ENCODE measurements at places on chromosomes 5 and 9.

- no peak for DNase-seq
Observed at GRCh38 chr5:122362361-122362760, 50.3 kb downstream of the SNCAIP start.

DNA sequence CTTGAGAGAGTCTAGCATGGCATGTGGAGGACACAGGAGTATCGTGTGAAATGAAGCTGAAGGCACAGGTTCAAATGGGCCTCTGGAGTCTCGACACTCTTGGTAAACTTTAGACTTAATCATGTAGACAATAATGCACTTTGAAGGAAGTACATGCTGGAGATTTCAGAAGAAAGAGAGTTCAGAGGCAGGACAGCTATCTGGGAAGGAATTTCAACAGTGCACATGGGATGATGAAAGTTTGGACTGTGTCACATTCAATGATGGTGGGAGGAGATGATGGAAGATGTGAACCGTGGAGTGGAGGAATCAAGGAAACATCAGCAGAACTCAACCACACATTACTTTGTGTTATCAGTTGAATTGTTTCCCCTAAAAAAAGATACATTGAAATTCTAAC lies 88.6 kb upstream of the PAPPA start:
- no peak for DNase-seq

- DNase-seq = no peak
Observed at GRCh38 chr9:68653141-68653595, 51.9 kb upstream of the PIP5K1B start.

GRCh38 chr5:137665678-137666460 lies 70.0 kb downstream of the KLHL3 start:
- no peak for DNase-seq

GRCh38 chr5:57716661-57717060 lies 234.1 kb upstream of the ACTBL2 start:
- no peak for DNase-seq

DNA sequence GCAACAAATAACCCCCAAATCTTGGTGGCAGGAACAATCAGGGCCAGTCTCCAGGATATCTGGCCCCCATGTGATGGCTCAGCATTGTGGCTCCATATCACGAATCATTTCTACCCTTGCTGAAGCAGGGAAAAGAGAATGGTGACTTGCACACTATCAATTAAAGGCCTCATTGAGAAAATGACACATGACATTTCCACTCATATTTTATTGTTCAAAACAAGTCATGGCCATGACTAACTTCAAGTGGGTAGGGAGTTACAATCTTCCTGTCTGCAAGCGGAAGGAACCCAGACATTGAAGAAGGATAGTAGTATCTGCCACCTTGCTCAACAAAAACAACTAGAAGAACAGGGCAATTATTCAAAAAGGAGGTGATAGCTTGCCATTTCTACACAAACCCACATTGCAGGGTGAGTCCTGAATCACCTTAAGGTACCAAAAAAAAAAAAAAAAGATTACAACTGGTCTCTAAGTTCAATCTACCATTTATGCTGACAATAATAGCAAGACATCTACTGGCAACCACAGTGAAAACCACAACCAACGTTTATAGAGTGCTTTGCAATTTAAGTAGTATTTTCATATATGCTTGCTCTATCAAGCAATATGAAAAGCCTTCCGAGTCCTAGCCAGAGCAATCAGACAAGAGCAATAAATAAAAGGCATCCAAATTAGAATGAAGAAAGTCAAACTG lies 186.7 kb upstream of the DAPK1 start:
- no peak for DNase-seq

GRCh38 chr5:14250748-14251701 lies 107.9 kb downstream of the TRIO start:
- no peak for DNase-seq

DNA sequence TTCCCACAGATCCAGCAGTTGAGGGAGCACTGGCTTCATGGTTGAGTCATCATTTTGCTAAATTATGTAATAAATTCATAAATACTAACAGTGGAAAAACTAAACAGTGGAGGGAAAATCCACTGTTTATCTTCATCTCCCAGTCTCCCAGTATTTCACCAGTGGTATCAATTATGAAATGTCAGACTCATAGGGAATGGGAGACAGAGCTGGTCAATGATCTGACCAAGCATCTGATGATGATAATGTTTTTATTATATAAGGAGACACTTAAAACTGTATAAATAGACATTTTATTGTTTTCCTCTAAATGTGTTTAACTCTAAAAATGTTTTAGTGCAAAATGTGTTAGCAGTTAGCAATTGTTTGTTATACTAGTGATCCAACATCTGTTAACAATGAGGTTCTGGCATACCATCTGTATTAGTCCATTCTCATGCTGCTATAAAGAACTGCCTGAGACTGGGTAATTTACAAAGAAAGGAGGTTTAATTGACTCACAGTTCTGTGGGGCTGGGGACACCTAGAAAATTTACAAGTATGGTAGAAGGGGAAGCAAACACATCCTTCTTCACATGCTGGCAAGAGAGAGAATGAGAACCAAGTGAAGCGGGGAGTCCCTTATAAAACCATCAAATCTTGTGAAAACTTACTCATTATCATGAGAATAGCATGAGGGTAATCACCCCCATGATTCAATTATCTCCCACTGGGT lies 11.8 kb upstream of the REEP5 start:
- no peak for DNase-seq

- no peak for DNase-seq
Observed at GRCh38 chr5:56327809-56328208, 94.7 kb upstream of the ANKRD55 start.

GRCh38 chr5:132830436-132831094 lies at the start of gene SHROOM1:
SHROOM1 (minus strand) TSS chr5:132830647; CDS start chr5:132826140, 4,507 bp downstream.
- no peak for DNase-seq

GRCh38 chr5:119363936-119364335 lies 8.1 kb downstream of the TNFAIP8 start:
- no peak for DNase-seq

DNA sequence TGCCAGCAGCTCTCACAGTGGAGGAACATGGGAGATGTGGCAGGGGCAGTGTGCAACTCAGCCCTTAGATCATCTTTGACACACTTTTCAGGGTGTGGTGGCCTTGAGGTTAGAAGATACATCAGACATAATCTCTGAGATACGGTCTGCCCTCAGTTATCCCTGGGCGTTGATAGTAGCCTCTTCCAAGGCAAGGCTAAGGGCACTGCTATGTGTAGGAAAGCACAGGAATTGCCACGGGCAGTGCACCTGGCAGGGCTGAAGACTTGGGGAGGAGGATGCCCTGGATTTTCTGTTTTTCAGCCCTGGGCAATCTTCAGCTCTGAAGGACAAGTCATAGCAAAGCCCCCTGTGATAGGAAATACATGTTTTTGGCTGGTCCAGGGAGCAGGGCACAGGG lies 206.7 kb downstream of the GOLPH3 start:
- DNase-seq = no peak

DNA sequence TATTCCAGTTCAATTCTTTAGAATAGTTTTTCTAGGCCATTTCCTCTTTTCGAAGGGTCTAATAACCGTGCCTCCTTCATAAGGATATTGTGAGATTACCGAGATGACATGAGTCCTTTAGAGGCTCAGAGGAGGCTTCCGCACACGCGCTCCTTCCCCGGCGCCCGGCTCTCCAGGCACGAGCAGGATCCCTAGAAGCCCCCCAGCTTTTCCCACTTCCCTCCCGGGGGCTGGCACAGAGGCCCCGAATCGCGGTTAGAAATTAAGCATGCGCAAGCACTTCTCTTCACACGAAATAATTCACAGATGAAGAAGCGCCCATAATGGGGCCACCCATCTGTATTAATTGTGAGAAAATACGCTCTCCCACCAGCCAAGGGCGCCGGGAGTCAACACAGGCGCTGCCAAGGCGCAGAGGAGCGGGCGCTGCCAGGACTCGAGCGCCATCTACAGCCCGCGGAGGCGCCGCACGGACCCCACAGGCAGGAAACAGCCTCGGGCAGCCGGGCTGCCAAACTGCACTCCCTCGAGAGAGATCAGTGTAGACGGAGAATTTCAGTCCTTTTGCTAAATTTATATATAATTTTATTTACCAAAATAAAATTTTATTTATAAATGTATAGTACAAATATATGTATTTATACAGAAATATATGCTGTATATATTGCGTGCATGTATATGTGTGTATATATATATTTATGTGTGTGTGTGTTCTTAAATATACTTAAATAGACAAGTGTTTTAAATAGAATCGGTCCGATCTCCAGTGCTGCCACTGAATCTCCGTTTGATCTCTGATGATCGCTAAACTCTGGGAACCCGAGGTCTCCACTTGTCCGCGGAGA lies 258.1 kb upstream of the NFIL3 start:
- no peak for DNase-seq

DNA sequence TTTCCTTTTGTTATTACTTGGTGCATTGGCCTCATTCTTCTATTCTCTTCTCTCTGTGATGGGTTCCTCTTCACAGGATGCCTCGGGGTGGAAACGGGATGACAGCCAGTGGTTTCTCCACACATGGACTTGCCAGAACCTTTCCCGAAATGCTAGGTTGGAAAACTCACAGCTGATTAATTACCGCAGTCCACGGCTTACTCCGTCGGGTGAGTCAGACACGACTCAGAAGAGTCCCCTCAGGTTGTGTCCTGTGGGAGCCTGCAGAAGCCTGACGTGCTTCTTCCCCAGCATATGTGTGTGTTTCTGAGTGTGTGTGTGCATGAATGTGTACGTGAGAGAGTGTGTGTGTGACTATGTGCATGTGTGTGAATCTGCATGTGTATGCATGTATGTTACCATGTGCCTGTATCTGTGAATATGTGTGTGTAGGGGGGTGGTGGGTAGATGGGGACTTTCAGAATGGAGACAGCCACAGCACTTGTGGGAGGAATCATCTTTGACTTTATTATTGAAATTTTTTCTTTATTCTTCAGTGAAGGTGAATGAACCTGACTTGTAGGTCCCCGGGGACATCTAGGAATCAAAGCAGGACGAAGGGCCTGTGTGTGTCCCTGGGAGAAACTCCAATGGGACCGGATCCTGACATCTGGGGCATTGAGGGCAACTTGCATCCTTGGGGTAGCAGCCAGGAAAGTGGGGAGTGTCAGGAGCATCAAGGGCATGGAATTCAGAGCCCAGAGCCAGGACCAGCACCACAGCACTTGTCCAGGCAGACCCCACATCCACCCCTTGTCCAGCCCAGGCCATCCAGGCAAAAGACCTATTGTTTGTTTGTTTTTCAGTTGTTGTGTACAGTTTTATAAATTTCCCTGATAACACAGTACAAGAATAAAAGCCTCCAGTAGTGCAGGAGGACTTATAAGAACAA lies 21.9 kb upstream of the MED10 start:
- no peak for DNase-seq

DNA sequence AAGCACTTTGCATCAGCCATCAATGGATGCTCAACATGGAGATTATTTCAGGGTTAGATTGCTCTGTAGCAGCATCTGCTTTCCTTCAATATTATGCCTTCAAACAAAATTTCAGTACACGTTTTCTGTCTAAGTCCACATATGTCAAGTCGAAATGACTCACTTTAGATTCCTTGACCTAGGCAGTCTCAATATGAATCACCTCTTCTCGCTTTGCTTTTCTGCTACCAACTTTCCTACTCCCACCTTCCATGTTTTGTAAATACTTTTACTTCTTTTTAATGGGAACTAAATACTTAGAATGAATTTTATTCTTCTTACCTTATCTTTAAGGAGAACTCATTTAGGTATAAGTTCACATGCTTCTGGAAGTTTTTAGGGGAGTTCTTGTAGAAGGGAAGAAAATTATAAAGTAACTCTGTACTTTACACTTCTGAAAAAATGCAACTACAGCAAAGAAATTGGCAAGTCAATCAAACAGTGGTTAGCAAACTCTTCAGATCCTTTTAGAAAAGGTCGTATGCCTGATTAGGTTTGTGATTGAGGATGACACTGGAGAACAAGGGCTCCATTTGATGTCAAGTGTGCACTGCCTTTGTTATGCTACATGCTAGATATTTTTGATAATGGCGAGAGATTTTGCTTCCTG lies 478.5 kb upstream of the SMARCA2 start:
- DNase-seq = no peak

DNA sequence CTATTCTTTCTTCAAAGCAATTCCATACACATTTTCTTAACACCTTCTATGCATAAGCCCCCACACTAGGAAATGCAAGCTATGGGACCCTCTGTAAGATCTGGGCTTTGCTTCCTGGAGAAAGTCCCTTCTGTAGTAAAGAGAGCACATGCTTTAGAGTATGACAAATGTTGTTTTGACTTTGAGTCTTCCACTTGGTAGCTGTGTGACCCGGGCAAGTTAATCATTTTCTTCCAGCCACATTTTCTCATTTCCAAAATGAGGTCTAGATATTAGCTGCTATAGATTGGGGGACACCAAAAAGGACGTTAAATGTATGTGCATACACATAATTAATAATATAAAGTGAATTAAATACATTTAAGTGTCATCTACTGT lies 334.0 kb downstream of the NFIB start:
- no peak for DNase-seq

GRCh38 chr9:104256696-104257062 lies 162.6 kb downstream of the SMC2 start:
- no peak for DNase-seq

- no peak for DNase-seq
Observed at GRCh38 chr5:125113328-125113727, 366.9 kb upstream of the ZNF608 start.

DNA sequence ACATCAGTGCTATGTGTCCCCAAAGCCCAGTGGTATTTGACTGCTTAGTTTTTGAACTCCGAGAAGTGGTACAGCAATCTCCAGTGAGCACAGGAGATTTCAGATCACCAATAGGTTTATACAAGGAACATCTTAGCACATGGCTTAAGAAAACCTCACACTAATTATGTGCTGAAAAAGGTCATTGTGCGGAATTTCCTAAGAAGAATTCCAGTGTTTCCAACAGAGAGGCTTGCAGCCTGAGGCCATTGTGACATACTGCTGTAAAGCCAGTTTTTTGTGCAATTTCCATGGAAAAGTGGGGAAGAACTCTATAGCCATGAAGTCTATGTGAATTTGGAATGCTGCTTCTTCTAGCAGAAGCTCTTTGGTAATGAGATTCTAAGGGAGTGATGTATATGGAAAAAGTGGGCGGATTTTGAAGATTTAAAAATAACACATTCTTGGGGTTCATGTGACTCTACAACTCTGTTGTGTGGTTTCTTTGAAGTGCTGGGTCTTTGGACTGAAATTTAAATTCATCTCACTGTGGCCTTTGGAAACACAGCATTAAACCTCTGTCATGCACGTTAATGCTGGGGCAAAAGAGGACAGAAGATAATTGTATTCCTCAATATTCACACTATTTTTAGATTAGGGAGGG lies 110.5 kb upstream of the CD180 start:
- no peak for DNase-seq

DNA sequence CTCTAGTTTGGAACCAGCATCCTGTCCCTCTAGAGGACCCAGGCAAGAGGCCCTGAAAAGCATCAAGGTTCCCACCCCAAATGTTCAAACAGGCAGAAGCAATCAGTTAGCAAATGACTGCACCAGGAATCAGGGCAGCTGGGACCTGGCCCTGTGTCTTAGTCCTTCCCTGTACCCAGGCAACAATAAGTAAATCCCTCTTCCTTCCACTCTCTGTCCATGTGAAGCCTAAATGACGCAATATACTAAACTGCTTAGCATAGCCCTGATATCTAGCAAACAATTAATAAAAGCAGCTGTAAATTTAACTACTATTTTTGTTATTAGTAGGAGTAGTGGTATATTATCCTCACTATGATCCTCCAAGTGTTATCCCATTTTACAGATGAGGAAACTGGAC lies 13.2 kb upstream of the ADRA1B start:
- DNase-seq = no peak

- peak; percentile 10 for DNase-seq
Observed at GRCh38 chr5:45288746-45289145, 407.4 kb downstream of the HCN1 start.

Data from cerebellar nuclear complex (tissue), 1 donor.